ENCODE measurements at places on chromosomes 12 and 14. TPM values are rescaled to one million over a fixed set of nuclear protein-coding genes. Genes with fewer than 3 reads are reported as not detected.

TAS2R46 gene
- total RNA-seq = 1.6 TPM

EML5 gene
- total RNA-seq = 3.1 TPM

GRCh38 chr14:54338696-54339317, 58.0 kb upstream of the CDKN3 start:
- H3K4me1 ChIP-seq = no peaks in the 10 kb centered on the region
- no peaks in the 10 kb centered on the region for H3K27me3 ChIP-seq
- DNase-seq = no peak
- no peak overlapping the region for H3K4me3 ChIP-seq
- no peaks in the 10 kb centered on the region for H3K36me3 ChIP-seq
- H3K27ac ChIP-seq = no peak overlapping the region

- H3K4me3 ChIP-seq = no peak overlapping the region
- H3K36me3 ChIP-seq = peaks cover 47% of the 10 kb centered on the region
- H3K4me1 ChIP-seq = peaks cover 47% of the 10 kb centered on the region
- peak overlapping the region; percentile 3 for H3K27ac ChIP-seq
Observed at GRCh38 chr14:69713209-69713781, 53.6 kb upstream of the SRSF5 start.

All from CD4-positive, alpha-beta T cell (primary cell).